ENCODE measurements at places on chromosomes 6 and 20. TPM values are rescaled to one million over a fixed set of nuclear protein-coding genes. Genes with fewer than 3 reads are reported as not detected.

The DUSP15 gene
- total RNA-seq, result not detected

The MMP24 gene
- total RNA-seq, result not detected

The LY6G5C gene
- 1.2 TPM for total RNA-seq

The CYP21A2 gene
- total RNA-seq, result 0.47 TPM

The FBXO9 gene
- total RNA-seq, result 51.2 TPM

The COL9A1 gene
- total RNA-seq, result not detected

The C6orf15 gene
- not detected for total RNA-seq

The ATP5F1E gene
- 63.5 TPM for total RNA-seq

The MDFI gene
- total RNA-seq, result not detected

The RAET1E gene
- total RNA-seq, result not detected

The PTCRA gene
- total RNA-seq, result not detected

The COL21A1 gene
- not detected for total RNA-seq

Data from activated CD4-positive, alpha-beta T cell treated with anti-CD3 and anti-CD28 coated beads for 36 hours (primary cell).